Activated effector memory CD4-positive, alpha-beta T cell treated with Interleukin-2 at 50 U/mL for 16 hours (primary cell): ENCODE measurements at places on chromosomes 6 and 20.

DNA sequence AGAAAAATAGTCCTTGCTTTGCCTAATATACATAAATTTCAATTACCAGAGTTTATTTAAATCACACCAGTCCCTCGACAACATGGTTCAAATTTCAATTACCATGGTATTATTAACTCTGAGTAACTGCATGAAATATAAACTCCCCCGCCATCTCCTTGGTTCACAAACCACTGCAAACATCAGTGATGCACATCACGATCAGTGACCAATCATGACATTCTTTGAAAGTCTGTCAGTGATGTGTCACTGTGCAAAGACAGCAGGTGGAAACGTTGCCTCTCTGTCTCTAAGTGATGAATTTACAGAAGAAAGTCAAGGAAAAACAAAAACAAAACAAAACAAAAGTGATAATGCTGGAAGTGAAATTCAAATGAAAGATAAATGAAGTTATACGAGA, 86.7 kb downstream of the TASP1 start:
- no peak for DNase-seq

- peak; percentile 53 for DNase-seq
Measured at GRCh38 chr6:7051780-7052442, 55.9 kb upstream of the RREB1 start.

DNA sequence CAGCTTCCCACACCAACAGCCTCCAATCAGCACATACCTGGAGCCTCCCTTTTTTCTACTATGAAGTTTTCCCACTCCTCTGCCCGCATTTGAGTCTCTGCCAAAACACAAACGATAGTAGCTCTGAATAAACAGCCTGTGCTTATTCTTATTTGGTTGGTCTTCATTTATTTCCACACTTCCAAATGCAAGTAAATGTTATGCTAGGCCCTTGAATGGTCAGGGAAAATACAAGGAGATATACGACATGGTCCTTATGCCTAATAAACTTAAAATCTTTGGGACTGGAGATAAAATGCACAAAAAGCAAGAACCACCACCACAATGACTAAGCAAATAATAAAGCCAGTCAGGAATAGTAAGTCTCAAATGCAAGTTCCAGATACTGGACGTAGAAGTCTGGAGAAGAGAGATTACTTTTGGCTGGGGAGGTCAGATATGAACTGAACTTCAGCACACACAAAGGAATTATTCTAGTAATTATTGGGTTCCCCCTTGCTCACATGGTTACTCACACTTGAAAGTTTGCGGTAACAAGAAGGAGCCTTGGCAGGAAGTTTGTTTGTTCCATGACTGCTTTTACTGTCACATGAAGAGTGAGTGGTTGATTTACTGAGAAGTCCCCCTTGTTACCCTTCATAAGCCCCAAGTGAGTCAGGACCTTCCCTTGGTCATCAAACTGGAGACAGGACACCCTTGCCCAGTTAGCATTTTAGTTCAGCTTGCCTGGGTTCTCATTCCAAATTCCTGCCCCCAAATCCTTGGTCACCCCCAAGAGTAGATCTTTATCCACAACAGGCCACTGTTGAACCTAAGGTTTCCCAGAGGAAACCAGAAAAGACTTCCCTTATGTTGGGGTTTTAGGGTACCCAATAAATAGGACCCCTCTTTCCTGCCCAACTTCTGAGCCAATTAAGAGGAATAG, 511.2 kb upstream of the JARID2 start:
- no peak for DNase-seq

DNA sequence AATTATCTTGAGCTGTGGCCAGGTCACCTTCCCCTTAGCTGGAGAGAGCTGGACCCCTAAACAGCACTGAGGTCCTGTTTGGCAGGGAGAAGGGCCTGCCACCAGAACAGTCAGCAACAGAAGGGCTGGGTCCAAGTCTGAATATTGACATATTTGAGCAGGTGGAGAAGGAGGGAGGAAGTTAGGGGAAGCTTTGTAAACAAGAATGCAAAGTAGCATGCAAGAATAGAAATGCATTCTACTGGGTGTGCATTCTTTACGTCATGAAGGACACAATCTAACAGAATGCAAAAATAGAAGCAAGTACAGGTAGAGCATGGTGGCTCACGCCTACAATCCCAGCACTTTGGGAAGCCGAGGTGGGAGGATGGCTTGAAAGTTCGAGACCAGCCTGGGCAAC, 100.5 kb downstream of the QRSL1 start:
- DNase-seq, result no peak

GRCh38 chr6:108432143-108432542, 128.6 kb upstream of the FOXO3 start:
- DNase-seq, result no peak

- DNase-seq, result no peak
Measured at GRCh38 chr6:117143647-117144046, 121.7 kb upstream of the VGLL2 start.

- DNase-seq, result no peak
Measured at GRCh38 chr6:88493717-88494116, 327.6 kb upstream of the CNR1 start.

GRCh38 chr20:52675375-52675774, 296.8 kb upstream of the TSHZ2 start:
- no peak for DNase-seq

DNA sequence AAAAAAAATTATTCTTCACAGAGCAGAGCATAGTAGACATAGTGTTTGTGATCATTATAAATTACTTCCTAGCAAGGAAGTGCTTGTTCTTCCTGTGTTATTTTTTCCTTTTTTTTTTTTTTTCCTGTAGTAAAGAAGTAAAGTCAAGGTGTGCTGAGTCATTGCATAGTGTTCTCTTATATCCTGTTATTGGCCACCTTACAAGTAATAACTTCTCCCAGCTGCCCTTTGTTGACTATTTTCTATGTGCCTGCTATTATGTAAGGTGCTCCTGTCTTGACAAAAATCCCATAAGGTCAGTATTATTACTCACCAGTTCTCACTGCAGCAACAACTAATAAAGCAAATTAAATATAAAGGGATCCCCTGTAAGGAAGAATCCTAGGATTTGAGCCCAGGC, 195.3 kb downstream of the GJA1 start:
- DNase-seq, result no peak

GRCh38 chr6:36735110-36736071, 37.8 kb downstream of the RAB44 start:
- no peak for DNase-seq

DNA sequence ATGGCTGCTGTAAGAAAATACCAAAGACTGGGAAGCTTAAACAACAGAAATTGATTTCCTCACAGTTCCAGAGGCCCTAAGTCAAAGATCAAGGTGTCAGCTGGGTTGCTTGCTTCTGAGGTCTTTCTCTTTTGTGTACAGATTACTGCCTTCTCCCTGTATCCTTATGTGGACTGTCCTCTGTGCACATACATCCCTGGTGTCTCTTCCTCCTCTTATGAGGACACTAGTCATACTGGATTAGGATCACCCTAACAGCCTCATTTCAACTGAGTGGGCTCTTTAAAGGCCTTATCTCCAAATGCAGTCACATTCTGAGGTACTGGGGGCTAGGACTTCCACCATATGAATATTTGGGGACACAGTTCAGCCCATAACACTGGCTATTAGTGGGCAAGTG, 130.0 kb upstream of the DTNBP1 start:
- no peak for DNase-seq

GRCh38 chr6:33665957-33666356, 44.8 kb downstream of the ITPR3 start:
- no peak for DNase-seq

DNA sequence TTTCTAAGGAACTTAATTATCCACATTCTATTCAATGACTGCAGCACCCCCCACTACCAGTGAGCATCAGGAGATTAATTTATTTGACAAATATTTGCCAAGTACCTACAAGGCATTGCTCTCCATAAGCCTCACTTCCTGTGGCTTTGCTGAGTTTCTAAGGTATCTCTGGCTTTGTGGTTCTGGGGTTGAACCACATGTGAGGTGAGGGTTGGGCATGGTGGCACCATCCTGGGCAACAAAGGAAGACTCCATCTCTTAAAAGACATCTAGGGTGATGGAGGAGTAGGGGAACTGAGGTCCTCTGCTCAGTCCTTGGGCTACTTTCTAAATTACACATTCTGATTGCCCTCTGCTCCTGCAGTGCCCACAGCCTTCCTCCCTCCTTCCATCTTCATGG, 25.5 kb upstream of the WFDC2 start:
- DNase-seq, result peak; percentile 15

- DNase-seq, result no peak
Measured at GRCh38 chr20:10536531-10536930, 101.4 kb downstream of the SLX4IP start.

DNA sequence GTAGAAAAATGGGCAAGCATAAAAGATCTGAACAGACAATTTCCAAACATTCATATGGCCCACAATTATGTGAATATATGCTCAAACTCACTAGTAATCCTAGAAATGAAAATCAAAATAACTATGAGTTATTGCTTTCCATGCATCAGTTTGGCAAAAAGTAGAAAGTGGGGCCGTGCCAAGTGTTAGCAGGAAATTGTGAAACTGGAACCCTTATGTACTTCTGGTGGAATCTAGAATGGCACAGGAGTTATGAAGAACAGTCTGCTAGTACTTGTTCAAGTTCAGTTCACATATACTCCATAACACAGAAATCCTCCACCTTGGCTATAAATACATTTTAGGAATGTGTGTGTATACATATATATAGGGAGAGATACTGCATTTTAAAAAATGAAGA, 89.8 kb downstream of the EYA2 start:
- DNase-seq, result no peak

DNA sequence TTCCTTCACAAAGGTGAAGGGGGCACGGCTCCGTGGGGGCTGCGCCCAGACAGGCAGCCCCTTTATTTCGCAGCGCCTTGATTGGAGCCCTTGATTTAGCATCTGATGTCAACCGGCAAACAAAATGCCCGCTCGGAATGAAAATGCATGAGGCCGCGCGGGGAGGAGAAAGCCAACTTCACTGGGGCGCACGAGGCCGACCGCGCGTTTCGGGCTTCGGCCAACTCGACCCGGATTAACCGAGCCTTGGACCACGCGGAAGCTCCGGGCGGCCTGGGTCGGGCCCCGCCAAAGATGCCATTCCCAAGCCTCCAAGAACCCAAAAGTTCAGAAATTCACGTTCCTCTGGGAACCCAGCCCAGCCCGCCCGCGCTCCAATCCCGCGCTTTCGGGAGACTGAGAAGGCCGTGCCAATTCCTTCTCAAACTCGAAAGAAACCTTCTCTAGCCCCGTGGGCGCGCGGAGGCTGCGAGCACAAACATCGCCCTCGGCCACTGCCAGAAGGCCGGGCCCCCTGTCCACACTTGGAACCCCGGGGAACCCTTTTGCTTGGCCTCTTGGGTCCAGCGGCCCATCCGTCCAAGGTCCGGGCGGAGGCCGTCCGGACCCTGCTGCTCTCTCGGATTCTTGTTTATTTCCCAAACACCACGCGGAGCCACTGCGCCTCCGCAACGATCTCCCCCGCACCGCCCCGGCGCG, 879 bp upstream of the INSM1 start:
- no peak for DNase-seq

DNA sequence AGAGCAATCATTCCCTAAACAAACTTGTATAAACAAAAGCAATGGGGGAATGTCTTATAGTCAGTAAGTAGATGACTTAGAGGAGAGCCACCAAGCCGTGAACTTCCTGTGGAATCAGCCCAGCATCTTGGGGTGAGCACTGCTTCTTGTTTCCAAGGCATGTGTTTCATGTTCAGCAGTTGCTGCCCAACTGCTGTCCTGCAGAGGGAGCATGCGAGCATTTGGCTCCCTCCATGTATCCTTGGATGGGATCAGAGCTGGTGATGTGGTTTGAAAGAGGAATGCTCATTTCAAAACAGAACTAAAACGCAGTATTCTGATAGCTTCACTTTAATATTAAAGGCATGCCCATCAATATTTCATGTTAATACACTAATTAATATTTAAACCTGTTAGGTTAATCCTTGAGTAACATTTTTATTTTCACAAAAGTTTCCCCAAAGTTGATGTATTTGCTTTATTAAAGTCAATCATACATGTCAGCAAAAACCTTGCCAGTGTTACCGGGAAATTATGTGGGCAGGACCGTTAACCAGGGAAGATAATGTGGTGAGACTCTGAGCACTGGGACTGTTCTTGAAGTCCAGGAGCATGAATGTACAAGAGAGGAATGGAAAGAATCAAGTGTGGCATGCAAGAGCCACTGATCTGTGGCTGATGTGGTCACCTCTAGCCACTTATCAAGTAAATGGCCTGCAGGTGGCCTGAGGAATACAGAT, 172.1 kb upstream of the GGTLC1 start:
- DNase-seq, result no peak

- DNase-seq, result no peak
Measured at GRCh38 chr6:14016432-14016831, 91.7 kb downstream of the RNF182 start.

- no peak for DNase-seq
Measured at GRCh38 chr6:151493804-151494234, at the start of gene CCDC170. Gene CCDC170 (plus strand): TSS chr6:151494017. CDS start chr6:151494129, 112 bp downstream.

GRCh38 chr6:51855310-51856082, 231.9 kb downstream of the PKHD1 start:
- no peak for DNase-seq

DNA sequence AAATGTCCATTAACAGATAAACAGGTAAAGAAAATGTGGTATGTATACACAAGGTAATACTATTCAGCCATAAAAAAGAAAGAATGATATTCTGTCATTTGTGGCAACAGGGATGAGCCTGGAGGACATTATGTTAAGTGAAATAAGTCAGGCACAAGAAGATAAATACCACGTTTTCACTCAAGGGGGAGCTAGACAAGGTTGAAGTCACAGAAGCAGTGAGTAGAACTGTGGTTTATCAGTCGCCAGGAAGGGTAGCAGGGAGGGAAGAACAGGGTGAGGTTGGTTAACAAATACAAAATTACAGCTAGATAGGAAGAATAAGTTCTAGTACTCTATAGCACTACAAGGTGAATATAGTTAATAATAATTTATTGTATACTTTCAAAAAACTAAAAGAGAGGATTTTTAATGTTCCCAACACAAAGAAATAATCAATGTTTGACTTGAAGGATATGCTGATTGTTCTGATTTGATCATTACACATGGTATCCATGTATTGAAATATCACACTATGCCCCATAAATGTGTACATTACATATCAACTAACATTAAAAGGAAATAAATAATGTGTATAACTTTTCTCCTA, 21.1 kb downstream of the RTN4IP1 start:
- no peak for DNase-seq

- DNase-seq, result no peak
Measured at GRCh38 chr6:51387907-51388306, 569.2 kb downstream of the TFAP2B start.

DNA sequence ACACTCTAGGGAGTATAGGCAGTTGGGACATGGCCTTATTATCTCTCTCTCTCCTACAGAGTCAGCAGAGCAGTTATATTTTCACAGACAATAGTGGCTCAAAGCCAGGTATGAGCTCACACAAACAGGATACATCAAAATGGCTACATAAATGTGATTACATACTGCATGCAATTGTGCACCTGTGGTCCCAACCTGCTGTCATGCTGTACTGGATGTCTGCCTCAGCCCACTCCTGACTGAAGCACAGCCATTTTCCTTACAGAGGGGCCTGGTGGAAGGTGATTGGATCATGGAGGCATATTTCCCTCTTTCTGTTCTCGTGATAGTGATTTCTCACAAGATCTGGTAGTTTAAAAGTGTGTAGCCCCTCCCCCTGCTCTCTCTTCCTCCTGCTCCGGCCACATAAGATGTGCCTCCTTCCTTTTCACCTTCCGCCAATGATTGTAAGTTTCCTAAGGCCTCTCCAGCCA, 37.0 kb upstream of the SAMHD1 start:
- DNase-seq, result no peak
